Stimulated activated CD8-positive, alpha-beta memory T cell treated with anti-CD3 and anti-CD28 coated beads, Interleukin-2, amount 100 ng/mL, for 1 hour (primary cell): ENCODE measurements at places on chromosomes 12 and 14.

DNA sequence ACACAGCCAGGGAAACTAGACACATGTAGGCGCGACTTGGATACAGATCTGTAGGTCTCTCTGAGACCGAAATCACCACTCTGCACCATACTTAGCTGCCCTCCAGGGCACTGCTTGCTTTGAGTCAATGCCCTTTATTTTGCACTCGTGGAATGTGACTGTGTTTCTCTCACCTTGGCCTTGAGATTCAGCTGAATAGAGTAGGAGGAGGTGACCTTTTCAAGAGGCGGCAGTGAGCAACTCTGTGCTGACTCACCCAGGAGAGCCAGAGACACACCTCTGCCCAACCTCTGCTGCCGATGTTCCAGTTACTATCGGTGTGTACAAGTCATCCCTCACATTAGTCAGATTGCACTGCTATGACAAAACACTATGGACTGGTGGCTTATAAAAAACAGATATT lies 583.4 kb downstream of the VRK1 start:
- no peak for DNase-seq

DNA sequence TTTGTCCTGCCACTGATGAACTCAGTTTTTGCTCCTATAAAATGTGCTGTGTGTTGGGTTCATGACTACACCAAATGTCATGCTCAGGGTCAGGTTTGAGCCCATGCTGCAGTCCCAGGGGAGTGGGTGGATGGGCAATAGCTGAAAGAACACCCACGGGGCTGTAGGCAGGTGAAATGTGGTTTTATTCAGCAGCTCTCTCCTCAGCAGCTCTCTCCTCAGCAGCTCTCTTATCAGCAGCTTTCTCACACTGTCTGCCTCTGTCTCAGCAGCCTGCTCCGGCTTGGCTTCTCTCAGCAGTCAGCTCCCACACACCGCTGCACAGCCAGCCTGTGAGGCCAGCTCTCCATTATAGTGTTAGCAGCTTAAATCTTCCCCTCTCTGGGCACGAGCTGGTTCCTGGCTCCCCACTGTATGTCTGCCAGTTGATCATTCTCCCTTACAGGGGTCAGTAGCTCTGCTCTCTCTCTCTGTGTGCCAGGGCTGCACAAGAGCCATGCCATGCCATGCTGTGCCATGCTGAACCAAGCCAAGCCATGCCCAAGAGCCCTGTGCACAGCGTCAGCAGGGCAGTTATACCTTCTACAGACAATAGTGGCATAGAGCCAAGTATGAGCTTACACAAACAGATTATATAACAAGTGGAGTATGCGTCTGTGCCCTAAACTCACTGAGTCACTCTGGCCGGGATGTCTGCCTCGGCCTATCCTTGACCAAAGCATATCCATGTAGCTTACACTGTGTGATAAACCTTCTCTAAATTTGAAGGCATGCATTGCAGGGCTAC lies 303.3 kb upstream of the TMPO start:
- no peak for DNase-seq

- DNase-seq: no peak
Observed at GRCh38 chr12:108966378-108967151, 54.3 kb downstream of the SVOP start.

DNA sequence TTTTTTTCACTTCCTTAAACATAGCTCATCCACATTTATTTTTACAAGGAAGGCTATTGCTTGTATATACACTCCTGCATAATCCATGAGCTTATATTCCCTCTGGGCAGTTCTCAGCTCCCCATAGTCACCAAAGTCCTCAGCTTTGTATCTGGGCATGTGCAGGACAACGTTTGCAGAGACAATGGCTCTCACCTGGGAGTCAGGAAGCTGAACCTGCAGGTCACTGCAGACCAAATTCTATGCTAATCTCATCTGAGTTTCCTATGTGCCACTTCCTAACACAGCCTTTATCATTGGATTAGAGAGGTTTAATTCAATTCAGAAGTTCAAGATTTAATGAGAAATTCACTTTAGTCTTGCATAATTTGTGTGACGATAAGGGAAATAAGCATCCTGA lies 131.5 kb downstream of the KCNK10 start:
- DNase-seq: no peak

DNA sequence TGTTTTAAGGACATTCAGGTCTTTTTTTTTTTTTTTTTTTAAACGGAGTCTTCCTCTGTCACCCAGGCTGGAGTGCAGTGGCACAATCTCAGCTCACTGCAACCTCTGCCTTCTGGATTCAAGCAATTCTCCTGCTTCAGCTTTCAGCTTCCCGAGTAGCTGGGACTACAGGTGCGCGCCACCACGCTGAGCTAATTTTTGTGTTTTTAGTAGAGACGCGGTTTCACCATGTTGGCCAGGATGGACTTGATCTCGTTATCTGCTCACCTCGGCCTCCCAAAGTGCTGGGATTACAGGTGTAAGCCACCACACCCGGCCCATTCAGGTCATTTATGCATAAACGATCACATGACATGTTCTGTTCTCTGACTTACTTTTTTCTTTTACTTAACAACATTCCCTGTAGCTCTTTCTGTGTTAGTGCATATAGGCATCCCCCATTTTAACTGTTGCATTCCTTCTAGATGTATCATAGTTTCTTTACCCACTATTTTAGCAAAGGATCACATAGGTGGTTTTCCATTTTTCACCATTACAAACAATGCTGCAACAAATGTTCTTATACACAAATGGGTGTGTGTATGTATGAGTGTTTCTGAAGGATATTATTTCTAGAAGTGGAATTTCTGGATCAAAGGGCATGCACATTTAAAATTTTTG lies 74.2 kb downstream of the ARF6 start:
- no peak for DNase-seq

DNA sequence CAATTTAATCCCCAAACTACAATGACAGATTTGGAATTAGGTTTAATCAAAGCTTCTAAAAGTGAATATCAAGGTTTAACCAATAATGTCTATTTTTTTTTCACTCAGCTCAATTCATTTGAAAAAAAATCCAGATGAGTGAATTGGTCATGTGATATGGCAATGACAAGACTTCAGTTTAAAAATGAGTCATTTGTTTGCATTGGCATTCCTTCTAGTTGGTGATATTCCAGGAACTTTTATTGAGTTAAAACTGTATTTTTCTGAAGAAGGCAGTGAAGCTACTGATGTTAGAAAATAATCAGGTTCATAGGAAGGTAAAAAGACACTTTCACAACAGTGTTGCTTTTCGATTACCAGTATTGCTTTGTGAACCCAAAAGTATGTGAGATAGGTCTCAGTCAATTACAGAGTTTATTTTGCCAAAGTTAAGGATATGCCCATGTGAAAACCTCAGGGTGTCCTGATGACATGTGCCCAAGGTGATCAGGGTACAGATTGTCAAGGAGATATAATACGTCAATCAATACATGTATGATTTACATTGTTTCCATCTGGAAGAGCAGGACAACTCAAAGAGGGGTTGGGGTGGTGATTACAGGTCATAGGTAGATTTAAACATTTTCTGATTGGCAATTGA lies 1214.9 kb downstream of the GALC start:
- no peak for DNase-seq

GRCh38 chr14:104892531-104893434 lies 27.7 kb downstream of the CEP170B start:
- DNase-seq: no peak

- no peak for DNase-seq
Observed at GRCh38 chr14:91144425-91145145, 30.7 kb downstream of the DGLUCY start.

GRCh38 chr14:26966908-26967307 lies 369.1 kb upstream of the NOVA1 start:
- no peak for DNase-seq

DNA sequence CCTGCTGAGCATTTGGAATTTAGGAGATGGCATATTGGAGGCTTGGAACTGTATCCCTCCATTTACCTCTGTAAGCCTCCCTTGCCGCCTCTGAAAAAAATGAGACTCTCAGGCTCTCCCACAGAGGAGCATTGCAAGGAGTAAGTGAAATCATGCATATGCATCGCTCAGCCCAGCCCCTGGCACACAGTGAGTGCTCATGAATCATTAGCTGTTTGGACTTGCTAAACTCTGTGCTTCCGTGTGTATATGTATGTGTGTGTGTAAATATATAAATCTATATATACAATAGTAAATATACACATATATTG lies 17.1 kb upstream of the TBX3 start:
- DNase-seq: no peak

DNA sequence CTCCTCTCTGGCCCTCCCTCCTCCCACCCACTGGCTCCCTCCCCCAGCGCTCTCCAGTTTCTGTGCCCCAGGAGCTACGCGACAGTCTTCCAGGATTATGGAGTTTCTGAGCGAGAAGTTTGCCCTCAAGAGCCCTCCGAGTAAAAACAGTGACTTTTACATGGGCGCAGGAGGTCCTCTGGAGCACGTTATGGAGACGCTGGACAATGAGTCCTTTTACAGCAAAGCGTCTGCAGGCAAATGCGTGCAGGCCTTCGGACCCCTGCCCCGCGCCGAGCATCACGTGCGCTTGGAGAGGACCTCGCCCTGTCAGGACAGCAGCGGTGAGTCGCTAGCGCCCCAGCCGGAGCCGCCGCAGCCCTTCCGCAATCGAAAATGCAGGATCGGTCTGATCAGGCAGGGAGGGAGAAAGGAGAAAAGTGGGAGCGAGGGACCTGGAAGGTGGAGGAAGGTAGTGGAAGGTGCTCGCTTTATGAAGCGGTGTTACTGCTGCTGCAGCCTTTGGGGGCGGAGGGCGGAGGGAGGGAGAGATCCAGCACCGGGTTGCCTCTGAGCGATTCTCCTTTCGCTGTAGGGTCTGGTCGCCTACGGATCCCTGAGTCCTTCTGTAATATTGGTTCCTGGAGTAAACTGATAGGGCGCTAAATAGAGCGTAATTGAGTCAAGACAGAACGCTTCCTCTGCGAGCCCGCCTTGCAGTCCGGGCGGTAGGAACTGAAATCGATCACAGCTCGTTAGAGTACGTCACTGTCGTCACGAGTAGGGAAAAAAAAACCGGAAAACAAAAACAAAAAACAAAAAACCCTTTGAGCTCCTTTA lies at the start of gene ALX1:
Gene ALX1, plus strand, starts transcription at position 56 of the 819 bp plus-strand sequence. Its CDS starts 42 bp downstream, at position 98.
- no peak for DNase-seq

DNA sequence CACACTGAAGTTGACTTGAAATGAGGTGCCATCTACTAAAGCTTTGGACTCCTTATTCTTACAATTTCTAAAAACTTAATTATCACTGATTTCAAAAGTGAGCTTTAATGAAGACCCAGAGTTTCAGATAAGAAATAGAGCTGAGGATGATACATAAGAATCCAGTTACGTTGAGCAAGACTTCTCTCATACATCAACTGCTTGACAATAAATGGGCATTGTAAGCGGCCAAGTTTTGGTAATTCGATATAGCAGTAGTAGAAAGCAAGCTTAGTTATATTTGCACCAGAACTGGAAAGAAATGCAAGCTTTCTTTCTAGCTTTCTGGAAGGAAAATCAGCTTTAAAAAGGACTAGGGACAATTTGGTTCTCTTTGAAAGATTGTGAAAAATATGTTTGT lies 1359.6 kb downstream of the FSCB start:
- no peak for DNase-seq

DNA sequence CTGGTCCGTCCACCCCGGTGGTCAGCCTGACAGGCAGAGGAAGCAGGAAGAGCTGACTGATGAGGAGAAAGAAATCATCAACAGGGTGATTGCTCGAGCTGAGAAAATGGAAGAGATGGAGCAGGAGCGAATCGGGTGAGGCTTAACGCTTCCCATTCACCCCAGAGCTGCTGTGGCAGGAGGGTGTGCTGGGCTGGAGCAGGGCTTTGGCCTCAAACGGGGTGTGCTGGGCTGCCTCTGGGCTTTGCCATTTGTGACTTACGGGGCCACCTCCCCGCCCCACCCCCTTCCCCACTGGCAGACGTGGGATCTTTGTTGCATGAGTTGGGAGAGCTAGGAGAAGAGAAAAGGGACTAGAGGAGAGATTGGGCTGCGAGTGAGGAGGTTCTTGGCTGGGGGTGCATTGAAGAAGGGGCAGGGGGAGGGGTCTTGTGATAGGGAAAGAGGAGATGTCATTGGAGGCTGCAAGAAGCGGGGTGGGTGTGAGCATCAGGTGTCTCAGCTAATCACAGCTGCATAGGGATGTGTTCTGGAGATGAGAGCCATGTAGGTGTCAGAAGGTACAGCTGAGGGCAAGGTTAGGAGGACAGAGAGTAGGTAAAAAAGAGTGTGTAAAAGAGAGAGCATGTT lies 56.3 kb downstream of the RPH3A start:
- DNase-seq: no peak

DNA sequence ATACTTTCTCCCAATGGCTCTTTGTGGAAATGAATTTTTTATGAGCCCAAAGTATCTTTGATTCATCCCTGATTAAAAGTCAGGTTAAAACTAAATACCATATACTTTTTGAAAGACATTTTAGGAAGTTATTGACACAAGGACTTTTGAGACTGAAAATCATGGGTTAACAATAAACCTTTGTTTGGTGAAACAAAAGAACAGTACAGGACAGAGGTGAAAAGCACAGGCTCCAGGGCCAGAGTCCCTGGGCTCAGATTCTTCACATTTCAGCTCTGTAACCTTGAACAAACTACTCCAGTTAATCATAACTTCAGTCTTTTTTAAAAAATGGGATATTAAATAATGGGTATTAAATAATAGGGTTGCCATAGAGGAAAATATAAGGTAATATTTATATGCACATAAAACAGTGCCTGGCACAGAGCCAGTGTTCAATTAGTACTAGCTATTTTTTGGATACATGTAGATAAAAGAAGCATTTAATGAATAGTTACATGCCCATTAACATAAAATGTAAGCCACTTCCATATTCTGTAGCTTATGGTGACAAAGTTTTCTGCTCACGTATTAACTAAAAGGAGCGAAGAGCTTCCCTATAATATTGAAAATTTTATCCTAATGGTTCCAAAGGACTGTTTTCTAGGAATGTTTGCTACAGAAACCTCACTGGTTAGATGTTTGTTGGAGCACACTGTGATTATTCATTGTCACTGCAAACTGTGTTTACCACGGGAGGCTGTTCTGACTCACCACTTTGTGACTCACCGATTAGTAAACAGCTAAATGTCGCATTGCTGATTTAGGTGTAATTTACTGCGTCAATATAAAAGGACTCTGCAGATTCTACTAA lies 255.4 kb downstream of the DAD1 start:
- DNase-seq: no peak

- DNase-seq: no peak
Observed at GRCh38 chr12:69430942-69431590, 39.1 kb upstream of the FRS2 start.

DNA sequence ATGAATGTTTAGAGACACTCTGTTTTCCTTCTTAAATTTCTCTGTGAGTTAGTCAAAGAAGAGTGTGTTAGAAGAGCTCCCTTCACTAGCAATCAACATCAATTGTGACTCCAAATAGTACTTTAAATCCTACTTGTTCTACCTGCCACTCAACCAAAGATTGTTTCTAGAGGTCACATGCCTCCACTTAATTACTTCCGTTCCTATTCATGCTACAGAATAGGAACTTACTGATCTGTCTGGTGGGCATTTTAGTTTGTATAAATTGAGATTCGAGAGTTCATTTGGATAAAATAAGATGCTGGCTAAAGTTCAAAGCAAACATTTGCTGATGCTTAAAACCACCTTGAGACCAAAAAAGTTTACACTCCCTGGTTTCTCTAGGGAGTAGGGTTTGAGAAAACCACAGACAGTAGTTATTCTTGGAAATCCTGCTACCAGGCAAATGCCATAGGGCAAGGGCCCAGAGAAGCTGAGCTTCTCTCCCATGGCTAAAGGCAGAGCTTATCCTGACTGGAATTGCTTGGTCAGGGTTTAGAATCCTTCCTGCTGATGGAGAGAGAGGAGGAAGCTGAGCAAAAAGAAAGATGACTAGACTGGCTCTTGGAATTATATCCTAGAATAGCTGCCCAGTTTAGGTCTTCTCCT lies 389.6 kb upstream of the ATP2B1 start:
- DNase-seq: no peak
